ENCODE measurements at places on chromosomes 6 and 20. TPM values are rescaled to one million over a fixed set of nuclear protein-coding genes. Genes with fewer than 3 reads are reported as not detected.

GRCh38 chr6:85966828-85967227 lies 324.1 kb upstream of the SYNCRIP start:
- DNase-seq = peak; percentile 22

GRCh38 chr6:24960991-24961475 lies 25.3 kb upstream of the RIPOR2 start:
- DNase-seq = no peak

Gene PSORS1C2
- polyA plus RNA-seq = not detected

Gene C6orf163
- polyA plus RNA-seq = 6.3 TPM

DNA sequence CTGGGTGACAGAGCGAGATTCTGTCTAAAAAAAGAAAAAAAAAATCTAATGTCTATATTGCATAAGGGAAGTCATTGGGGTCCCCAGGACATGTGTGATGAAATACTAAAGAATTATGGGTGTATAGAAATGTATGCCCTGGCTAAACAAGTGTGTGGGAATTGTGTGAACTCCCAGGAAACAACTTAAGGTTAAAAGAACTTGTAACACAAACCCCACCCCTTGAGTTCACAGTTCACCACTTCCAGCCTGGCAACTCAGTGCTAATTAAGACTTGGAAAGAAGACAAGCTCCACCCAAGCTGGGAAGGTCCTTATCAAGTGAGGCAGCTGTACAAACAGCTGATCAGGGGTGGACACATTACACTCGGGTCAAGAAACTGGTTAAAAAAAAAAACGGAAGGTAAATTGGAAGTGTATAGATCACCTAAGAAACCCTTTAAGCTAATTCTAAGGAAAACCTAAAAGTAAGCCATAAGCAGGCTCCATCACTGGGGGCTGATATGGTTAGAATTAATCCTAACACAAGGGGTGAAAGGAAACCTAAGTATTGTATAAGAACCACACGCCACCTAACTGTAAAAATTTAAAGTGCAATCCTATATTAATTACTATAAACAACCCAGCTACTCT lies 25.2 kb downstream of the HLA-A start:
- no peak for DNase-seq

Data from right lung (tissue), 10 donors.